ENCODE measurements at places on chromosomes 3 and 15. TPM values are rescaled to one million over a fixed set of nuclear protein-coding genes. Genes with fewer than 3 reads are reported as not detected.
A peak's percentile ranks its signal among the peaks of the same experiment; 100 is the strongest.

DNA sequence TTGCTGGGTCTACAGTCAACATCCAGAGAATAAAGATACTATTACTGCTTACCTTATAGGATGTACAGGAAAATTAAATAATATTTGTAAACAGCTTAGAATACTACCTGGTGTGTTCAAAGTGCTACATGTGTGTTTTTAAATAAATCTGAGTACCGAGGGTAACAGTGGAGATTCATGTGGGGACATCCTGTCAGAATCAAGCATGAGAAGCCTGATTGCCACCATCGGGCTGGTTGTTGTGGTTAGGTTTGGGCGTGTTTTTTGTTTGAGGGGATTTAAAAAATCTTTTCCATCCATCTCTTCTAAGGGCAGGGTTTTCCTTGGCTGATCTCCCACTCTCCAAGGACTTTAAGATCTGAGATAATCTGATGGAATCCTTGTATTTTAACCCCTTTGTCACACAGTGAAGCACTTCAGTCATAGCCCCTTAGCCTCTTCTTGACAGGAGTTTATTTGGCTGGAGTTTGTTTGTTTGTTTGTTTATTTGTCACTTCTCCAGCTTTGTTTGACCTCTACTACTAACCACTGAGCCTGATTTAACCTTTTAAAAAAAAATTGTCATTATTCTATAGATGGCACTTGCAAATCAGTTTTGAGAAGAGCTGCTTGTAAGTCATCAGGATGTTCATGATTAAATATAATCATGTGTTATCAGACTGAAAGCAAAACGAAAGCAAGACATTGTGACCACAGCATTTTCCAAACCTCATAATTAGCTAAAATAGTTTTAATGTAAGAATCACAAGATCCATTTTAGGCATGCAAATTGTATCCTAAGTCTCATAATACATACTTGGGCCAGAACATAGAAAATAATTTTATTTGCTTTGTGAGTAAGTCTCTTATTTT lies 72.8 kb upstream of the RARB start:
- DNase-seq = no peak

ST8SIA2 gene
- polyA plus RNA-seq = not detected

DNA sequence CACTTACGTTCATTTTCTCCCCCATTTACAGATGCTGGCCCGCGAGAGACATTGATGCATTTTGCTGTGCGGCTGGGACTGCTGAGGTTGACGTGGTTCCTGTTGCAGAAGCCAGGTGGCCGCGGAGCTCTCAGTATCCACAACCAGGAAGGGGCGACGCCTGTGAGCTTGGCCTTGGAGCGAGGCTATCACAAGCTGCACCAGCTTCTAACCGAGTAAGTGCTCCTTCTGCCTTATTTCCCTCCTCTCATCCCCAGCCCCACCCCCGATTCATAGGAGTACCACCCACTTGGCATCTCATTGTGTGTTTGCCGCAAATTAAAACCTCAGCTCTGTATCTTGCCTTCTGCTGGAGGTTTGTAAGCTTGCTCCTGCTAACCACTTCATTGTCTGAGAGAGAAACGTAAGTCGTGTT lies 163.3 kb downstream of the AKAP13 start:
- DNase-seq = no peak

CELF6 gene
- not detected for polyA plus RNA-seq

DNA sequence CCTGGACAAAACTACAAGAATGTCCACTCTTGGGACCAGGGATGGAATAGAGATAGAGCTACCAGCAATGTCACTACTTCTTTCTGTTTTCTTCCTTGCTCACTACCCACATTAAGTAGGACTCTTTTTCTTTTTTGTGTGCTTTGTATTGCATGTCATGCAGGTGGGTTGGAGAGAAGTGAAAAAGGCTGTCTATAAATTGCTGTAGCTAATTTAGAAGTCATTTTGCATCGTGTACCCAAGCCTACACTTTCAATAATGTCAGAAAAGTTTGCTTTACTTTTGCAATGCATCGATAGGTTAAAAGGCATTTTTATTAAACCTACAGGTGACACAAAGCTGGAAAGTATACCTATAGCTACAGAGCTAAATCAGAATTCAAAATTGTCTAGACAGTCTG lies 58.9 kb downstream of the GTF2E1 start:
- DNase-seq = no peak

DNA sequence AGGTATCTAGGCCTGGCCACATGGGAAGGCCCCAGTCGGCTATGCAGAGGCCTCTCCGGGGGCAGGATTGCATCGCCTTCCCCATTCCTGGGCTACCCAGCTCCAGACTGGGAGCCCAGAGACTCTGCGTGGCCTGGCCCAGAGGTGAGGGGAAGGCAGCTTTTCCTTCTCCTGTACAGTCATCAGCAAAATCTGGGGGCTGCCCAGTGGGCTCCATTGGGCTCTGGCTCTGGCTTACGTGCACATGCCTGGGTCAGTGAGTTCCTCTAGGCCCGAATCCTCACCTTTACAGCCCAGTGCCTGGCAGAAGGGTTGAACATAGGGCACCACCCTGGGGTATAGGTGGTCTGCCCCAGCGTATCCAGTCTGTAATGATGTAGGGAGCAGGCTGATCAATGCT lies 3.9 kb upstream of the ANKRD63 start:
- DNase-seq = no peak

CSPG4 gene
- polyA plus RNA-seq = 5.6 TPM

GRCh38 chr3:56855856-56856512 lies 54.2 kb upstream of the ARHGEF3 start:
- DNase-seq = peak; percentile 41

DNA sequence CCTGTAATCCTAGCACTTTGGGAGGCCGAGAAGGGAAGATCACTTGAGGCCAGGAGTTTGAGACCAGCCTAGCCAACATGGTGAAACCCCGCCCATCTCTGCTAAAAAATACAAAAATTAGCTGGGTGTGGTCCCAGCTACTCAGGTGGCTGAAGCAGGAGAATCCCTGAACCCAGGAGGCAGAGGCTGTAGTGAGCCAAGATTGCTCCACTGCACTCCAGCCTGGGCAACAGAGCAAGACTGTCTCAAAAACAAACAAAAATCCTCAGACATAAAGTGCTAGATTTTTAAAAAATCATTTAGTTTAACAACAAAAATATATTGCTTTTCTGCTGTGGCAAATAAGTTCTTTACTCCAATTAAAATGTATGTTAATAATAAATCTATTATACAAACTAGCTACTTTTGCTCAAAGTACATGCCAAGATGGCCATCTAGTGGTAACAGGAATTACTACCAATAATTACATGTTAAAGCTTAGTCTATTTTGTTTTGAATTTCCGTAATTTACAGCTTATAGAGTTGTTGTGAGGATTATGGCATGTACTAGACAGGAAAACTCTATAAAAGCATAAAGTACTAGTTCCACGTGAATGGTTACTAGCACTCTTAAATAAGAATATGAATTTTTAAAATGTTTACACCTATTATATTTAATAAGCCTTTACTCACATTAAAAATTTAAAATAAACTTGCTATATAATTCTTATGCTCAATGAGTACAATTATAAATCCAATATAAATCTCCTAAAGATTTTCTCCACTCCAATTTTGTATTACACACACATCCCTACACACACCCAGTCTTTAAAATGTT lies 39.0 kb downstream of the GABPB1 start:
- DNase-seq = peak; percentile 71

DNA sequence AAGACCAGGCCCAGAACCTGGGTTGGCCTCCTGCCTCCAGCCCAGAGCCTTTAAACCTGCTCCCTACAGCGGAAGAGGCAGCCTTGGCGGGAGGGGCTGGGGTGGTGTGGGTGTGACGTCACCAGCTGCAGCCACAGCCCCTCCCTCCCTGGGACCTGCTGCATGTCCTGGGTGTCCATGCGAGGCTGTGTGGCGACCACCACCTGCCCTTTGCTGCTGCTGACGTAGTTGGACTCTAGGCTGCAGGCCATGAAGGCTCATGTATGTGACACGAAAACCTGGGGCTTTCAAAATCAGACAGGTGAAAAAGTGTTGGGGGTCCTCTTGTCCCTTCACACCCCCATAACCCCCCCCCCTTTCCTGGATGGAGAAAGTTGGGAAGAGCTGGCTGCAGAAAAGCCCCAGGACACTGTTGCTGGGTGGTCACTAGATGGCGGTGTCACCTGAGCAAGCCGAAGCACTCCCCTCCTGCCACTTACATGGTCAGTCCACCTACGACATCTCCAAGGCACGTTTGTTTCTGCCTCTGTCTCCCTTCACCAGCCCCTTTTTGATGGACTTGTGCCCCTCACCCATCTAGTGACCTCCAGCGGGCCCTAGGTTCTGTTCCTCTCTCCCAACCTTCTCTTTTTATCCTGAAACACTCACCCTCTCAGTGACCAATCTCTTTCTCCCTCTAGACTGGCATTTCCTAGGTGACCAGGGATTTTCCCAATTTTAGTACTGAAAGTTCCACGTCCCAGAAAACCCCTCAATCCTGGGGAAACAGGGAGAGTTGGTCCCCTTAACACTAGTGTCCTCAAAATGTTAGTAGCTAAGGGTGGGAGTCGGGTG lies 35.2 kb downstream of the SLC6A20 start:
- peak; percentile 79 for DNase-seq

DNA sequence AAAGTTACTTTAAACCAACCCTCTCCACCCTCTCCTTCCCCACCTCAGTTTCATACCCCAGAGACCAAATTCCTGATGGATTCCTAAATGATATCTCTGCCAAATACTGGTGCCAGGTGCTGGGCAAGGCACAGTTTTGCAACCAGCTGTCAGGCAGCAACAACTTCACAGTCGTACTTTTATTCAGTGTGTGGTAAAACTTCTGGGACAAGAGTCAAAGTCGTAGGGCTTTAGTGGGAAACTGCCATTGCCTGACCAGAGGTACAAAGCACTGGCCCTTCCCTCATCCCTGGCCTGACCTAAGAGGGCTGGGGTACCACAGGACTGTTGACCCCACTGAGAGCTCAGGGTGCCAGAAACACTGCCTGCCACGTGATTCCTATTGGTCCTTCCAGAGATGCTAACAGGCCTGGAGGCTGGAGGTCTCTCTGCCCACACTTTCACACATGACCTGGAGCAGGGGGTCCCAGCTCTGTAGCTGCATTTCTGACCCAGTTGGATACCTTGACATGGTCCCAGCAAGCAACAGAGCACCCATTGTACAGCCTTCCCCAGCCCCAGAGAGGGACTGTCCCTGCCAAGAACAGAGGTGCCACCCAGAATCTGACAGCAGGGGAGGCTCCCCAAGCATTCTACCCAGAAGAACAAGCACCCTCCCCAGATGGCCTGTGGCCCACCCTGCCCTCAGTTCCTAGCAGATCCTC lies 59.9 kb downstream of the LIPC start:
- no peak for DNase-seq

GRCh38 chr3:195549931-195550519 lies 6.9 kb upstream of the PPP1R2 start:
- DNase-seq = no peak

CTXN2 gene
- not detected for polyA plus RNA-seq

- DNase-seq = no peak
Observed at GRCh38 chr15:81279621-81280485, 44.1 kb downstream of the STARD5 start.

All from GM23248 (cell line).